ENCODE measurements at places on chromosomes 11 and 22.
A peak's percentile ranks its signal among the peaks of the same experiment; 100 is the strongest.

DNA sequence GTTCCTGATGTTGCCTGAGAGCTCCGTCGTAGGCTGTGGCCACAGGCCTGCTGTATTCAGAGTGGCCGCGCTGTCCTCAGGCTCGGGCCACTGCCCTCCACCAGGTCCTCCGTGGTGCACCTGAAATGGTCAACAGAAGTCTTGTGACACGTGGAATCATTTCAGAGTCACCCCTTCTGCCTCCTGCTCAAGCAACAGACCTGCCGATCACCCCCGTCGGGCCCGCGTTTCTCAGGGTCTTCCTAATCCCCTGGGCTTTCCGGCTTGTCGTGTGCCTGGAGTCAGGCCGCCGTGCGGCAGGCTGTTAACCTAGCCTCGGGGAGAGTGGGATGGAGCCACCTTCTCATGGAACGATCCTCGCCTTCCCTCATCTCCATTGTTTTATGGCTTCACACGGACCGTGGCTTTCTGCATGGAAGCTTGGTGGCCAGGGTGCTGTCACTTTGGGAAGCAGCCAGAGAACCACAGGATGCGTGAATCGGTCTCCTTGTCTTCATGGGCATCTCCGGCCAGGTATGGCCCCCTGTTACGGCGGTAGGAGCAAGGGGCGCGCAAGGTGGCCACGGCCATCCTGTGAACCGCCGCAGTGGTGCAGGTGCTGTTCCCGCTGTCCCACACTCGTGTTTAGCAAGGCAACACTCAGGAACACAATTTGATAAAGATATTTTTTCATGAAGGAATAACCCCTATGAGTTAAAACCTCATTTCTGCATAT is 24.1 kb downstream of the NADSYN1 start:
- H3K27me3 ChIP-seq: no peaks in the 10 kb centered on the region
- no peaks in the 10 kb centered on the region for H3K4me1 ChIP-seq
- peaks cover 47% of the 10 kb centered on the region for H3K36me3 ChIP-seq
- H3K4me3 ChIP-seq: no peak overlapping the region

- DNase-seq: no peak
- H3K36me3 ChIP-seq: no peaks in the 10 kb centered on the region
- no peak overlapping the region for H3K27ac ChIP-seq
- H3K27me3 ChIP-seq: no peaks in the 10 kb centered on the region
Observed at GRCh38 chr22:48734961-48735360, 1092.7 kb downstream of the BRD1 start.

- H3K4me3 ChIP-seq: no peak overlapping the region
- H3K4me1 ChIP-seq: peaks cover 42% of the 10 kb centered on the region
- peaks cover 1% of the 10 kb centered on the region for H3K36me3 ChIP-seq
Observed at GRCh38 chr22:31626427-31627150, 35.4 kb downstream of the PISD start.

GRCh38 chr11:17351510-17352176 is at the start of gene NCR3LG1:
TSS of gene NCR3LG1 (plus strand) at chr11:17351800. CDS start at chr11:17351970, 170 bp downstream.
- H3K27ac ChIP-seq: peak within 1 kb of the TSS; percentile 18
- DNase-seq: peak; percentile 66
- H3K27me3 ChIP-seq: no peaks in the 10 kb centered on the region
- H3K4me3 ChIP-seq: peak within 1 kb of the TSS; percentile 52
- no peaks in the 10 kb centered on the region for H3K36me3 ChIP-seq

DNA sequence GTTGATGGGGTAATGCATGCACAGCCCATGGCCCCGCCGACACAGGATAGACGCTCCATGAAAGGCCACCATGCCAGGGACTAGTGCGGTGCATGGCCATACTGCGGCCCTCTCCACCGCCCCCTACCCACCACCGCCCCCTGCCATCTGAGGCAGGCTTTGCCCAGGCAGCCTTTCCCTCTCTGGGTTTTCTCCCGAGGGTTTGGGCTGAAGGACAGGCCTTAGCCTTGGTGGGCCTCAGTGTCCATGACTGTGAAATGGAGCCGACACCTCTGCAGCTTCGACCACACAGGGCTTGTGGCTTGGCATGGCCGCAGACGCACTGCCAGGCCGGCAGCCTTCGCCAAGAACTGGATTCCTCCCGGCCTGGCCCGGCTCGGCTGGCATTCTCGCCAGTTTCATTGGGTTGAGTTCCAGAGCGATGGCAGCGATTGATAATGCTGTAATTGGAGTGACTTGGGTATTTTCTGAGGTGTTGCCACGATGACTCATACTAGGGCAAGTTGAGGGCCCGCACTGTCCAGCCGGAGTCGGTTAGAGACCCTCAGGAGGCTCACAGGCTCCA is 111.3 kb downstream of the WNT7B start:
- no peak overlapping the region for H3K27ac ChIP-seq
- no peaks in the 10 kb centered on the region for H3K36me3 ChIP-seq
- peaks cover 18% of the 10 kb centered on the region for H3K4me1 ChIP-seq
- DNase-seq: no peak

DNA sequence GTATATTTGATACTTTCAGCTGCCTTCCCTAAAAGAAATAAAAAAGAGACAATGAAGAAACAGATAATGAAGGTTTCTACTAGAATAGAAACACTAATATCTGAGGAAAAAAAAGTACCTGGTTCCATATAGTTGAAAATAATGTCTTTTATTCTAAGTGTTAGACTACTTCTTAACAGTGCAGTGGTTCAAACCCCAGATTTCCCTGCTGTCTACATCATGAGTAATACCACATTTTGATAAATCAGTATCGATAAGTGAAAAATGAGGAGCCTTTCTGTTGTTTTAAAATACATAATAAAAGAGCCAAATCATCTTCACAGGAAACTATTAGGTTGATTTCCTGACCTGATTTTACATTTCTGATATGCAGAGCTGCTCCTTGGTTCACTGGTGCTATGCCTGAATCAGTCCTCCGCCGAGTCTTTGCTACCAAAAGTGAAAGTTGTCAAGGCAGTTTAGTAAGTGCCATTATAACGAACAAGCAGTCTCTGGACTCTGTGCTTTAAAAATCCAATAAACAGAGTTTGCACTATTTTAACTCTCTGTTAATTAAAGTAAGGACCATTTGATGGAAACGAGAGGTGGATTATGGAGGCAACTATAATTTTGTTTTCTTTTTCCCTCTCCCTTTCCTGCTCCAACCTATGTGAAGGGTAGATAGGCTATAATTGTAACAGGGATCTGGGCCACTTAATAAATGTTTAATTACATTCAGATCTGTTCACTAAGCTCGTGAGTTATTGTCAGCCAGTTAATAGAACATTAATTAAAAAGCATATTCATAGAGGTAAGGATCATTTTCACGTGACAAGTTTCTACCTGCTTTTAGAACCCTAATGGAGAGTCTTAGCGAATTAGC is 724.5 kb upstream of the RAG2 start:
- H3K4me3 ChIP-seq: no peak overlapping the region
- no peaks in the 10 kb centered on the region for H3K36me3 ChIP-seq
- no peaks in the 10 kb centered on the region for H3K4me1 ChIP-seq
- no peaks in the 10 kb centered on the region for H3K27me3 ChIP-seq
- H3K27ac ChIP-seq: no peak overlapping the region

DNA sequence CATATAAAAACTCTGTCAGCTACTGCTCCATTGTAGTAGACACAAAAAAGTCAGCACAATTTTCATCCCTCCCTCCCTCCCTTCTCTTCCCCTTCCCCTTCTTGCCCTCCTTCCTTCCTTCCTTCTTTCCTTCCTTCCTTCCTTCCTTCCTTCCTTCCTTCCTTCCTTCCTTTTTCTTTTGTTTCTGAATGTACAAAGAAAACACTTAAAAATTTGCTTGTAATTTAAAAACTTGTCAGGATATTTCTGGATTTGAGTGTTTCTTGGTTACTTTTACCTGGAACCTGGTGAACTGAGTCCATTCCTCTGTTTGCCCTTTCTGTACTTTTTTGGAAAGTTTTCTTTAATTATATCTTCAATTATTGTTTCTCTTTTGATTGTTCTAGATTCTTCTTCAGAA is 31.5 kb upstream of the PLET1 start:
- peak overlapping the region; percentile 44 for H3K27ac ChIP-seq
- no peaks in the 10 kb centered on the region for H3K27me3 ChIP-seq
- H3K4me3 ChIP-seq: no peak overlapping the region
- no peaks in the 10 kb centered on the region for H3K36me3 ChIP-seq
- H3K4me1 ChIP-seq: peaks cover 26% of the 10 kb centered on the region
- DNase-seq: no peak

DNA sequence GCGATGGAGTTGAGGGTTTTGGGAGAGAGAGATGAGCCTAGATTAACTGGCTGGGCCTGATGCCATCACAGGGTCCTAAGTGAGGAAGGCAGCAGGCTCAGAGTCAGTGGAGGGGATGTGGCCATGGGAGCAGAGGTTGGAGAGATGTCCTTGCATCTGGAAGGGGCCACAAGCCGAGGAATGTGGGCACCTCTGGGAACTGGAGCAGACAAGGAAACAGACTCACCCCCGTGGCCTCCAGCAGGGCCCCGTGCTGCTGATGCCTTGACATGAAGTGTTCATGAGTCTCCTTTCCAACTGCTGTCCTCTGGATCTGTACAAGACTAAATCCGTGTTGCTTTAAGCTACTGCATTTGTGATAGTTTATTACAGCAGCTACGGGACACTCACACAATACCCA is 49.2 kb downstream of the SHISAL1 start:
- H3K36me3 ChIP-seq: no peaks in the 10 kb centered on the region
- no peak overlapping the region for H3K27ac ChIP-seq
- DNase-seq: no peak

DNA sequence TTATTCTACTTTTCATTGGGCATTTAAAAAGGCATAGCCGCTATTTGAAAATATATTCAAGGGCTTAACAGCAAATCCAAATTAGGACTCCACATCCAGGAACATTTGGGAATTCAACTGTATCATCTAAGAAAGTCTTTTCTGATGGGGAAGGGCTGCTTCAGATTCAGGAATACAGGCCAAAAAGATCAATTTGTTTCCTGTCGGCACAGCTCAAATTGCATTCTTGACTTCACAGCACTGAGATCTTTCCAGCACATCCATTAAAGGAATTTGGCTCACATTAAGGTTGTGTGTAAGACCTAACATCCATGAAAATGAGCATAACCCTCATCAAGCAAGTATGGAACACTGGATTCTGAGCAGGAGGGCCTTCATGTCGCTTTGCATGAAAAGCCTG is 1169.5 kb upstream of the CCDC90B start:
- no peak for DNase-seq
- no peaks in the 10 kb centered on the region for H3K27me3 ChIP-seq
- no peak overlapping the region for H3K27ac ChIP-seq
- no peaks in the 10 kb centered on the region for H3K4me1 ChIP-seq

- no peaks in the 10 kb centered on the region for H3K27me3 ChIP-seq
- H3K4me1 ChIP-seq: no peaks in the 10 kb centered on the region
- H3K36me3 ChIP-seq: no peaks in the 10 kb centered on the region
- no peak overlapping the region for H3K4me3 ChIP-seq
- H3K27ac ChIP-seq: no peak overlapping the region
Observed at GRCh38 chr22:27699383-27700019, 102.1 kb downstream of the MN1 start.

DNA sequence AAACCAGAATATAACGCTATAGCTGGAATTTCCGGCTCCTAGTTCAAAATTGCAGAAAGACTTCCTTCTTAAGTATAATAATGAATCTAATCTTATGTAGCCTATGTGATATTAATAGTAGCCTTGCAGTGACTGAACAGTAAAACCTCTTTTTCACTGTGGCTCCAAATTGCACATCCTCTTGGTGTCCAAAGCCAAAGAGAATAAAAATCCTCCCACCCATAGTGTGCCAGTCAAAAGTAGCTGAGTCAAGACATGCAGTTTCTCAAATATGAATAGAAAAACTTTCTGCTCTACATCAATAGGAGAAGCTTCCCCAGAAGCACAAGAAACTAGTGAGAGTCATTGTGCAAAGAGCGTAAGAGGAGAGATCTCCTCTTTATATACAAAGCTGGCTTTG is 76.0 kb upstream of the PICALM start:
- H3K27me3 ChIP-seq: no peaks in the 10 kb centered on the region
- H3K36me3 ChIP-seq: no peaks in the 10 kb centered on the region
- H3K4me3 ChIP-seq: no peak overlapping the region
- no peak overlapping the region for H3K27ac ChIP-seq
- no peak for DNase-seq

DNA sequence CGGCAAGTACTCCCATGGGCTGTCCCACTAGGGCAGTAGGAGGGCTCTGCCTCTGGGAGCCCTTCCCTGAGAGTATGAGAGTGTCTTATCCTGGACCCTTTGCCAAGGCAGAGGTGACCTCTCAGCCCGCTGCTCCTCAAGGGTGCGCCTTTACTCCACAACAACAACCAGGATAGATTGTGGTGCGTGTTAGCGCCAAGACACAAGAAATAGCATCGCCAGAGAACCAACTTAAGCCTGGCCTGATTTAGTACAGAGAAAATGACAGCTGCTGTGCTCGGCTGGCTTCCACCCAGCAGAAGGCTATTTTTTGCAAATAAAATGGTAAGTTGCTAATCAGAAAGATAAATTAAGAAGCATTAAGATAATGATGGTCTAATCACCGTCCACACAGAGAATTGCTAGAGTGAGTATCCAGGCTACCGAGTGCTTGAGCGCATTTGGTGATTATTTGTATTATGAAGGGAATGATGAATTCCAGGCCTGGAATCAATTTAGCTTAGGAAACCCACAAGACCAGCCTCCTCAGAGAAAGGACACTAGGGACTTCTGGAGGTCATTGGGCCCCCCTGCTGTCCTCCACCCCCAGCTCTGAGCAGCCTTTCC is 119.8 kb downstream of the PKNOX2 start:
- H3K36me3 ChIP-seq: no peaks in the 10 kb centered on the region
- no peaks in the 10 kb centered on the region for H3K27me3 ChIP-seq
- no peak overlapping the region for H3K4me3 ChIP-seq

- no peaks in the 10 kb centered on the region for H3K27me3 ChIP-seq
- H3K4me1 ChIP-seq: no peaks in the 10 kb centered on the region
- H3K27ac ChIP-seq: no peak overlapping the region
- no peaks in the 10 kb centered on the region for H3K36me3 ChIP-seq
- DNase-seq: no peak
Observed at GRCh38 chr11:108983636-108984420, 319.0 kb downstream of the DDX10 start.

GRCh38 chr11:112630496-112630895 is 330.7 kb upstream of the NCAM1 start:
- H3K4me3 ChIP-seq: no peak overlapping the region
- no peaks in the 10 kb centered on the region for H3K27me3 ChIP-seq

- no peak for DNase-seq
- H3K4me3 ChIP-seq: no peak overlapping the region
- peaks cover 17% of the 10 kb centered on the region for H3K4me1 ChIP-seq
- no peaks in the 10 kb centered on the region for H3K36me3 ChIP-seq
- no peak overlapping the region for H3K27ac ChIP-seq
Observed at GRCh38 chr11:44863231-44863630, 87.5 kb downstream of the TP53I11 start.

DNA sequence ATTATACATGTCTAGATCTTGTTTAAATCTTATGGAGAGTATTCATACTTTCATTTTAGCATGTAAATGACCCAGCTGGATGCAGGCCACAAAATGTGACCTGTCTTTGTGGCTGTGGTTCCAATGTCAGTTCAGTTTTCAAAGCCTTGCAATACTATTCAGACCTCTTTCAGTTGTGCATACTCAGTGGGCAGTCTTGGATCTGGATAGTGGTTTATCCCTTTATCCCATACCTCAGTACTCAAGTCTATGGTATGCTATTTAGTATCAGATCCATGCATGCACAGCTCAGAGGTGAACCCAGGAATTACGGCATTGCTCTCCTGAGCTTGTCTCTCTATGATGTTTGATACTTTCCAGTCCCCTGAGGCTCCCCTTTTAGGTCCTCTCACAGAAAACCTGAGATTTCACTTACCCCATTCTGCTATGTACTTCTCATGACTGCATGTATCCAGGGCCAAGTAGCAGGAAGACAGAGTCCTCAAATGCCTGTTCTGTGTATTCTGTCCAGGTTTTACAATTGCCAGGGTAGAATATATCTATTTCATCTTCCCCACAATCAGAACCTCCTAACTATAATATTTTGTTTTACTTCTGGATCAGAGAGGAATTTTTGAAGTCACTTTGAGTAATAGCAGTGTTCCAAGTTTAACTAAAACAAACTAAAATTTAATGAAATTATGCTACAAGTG is 6.9 kb upstream of the P4HA3 start:
- no peak for DNase-seq
- no peaks in the 10 kb centered on the region for H3K36me3 ChIP-seq
- H3K27me3 ChIP-seq: no peaks in the 10 kb centered on the region
- H3K4me1 ChIP-seq: peaks cover 30% of the 10 kb centered on the region
- no peak overlapping the region for H3K4me3 ChIP-seq
